ENCODE measurements at places on chromosomes 11 and 22. TPM values are rescaled to one million over a fixed set of nuclear protein-coding genes. Genes with fewer than 3 reads are reported as not detected.

CHADL gene
- total RNA-seq = 0.90 TPM

- DNase-seq = peak; percentile 81
These were observed 563 bp downstream of the GATD1 start for GRCh38 chr11:776561-777287.

DNA sequence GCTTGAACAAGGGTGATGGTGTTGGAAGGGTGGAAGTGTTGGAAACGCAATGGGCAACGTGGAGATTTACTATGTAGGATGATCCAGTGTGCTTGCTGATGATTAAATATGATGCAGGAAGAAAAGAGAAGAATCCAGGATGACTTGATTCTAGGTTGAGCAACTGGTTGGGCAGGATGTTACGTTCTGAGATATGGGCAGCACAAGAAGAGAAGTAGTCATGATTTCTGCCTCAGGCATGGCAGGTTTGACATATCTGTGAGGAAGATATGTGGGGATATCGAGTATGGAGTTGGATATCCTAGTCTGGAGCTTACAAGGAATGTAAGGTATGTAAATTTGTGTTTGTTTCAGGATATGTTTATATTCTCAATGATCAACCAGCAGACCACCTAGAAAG lies 1.9 kb downstream of the OR52K1 start:
- DNase-seq = no peak

NAP1L4 gene
- total RNA-seq = 80.5 TPM

Data from Karpas-422 (cell line).